ENCODE measurements at places on chromosomes 13 and 19.

- DNase-seq = no peak
Measured at GRCh38 chr19:2846180-2846894, 5.1 kb downstream of the ZNF555 start.

DNA sequence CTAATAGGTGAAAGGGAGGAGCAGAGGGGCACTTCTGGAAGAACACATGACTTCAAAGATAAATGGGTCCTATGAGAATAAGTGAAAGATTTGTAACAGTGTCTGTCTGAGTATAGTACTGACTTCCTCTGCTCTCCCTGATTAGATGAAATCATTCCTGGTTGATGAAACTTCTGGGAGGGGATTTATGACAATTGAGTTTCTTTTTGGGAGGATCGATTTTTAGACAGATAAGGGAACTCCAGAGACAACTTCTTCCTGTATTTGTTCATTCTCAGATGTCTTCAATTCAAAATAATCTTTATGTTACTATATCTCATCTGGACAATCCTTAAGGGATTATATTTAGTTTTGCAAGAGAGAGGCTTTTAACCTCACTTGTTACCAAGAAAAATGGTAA is 20.0 kb downstream of the SETDB2 start:
- DNase-seq = no peak

GRCh38 chr19:11377237-11377636 is 2.8 kb downstream of the SWSAP1 start:
- no peak for DNase-seq

DNA sequence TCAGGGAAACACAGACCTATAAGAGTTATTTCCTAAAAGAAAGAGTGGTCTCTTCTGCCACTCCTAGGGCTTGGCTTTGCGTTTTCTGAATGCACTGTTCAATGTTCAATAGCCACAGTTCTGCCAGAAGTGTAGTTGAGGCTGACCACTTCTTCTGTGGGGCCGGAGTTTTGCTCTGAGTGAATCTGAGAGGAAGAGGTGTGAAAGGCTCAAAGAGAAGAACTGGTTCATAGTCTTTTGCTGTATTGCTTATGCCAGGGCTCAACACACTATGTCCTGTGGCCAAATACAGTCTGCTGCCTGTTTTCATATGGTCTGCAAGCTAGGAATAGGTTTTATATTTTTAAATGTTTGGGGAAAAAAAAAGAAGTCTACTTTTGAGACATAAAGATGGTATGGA is 128.2 kb downstream of the STOML3 start:
- no peak for DNase-seq

DNA sequence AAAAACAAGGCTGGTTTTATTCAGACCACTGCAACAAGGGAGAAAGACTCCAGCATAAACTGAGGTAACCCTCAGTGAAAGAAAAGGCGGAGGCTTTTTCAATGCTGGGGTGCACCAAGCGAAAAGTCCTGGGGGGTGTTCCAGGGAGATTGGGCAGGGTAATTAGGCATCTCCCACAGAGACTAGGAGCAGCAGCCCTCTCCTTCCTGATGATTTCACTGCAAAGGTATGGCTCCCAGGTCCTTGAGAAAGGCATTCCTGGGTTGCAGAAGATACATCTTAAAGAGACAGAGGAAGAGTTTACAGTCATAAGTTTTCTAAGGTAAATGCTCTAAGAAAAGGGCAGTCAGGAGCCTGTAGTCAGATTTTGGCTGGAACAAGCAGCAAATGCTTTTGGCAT is 412.0 kb downstream of the FOXO1 start:
- no peak for DNase-seq

GRCh38 chr19:47720669-47721422 is 7.6 kb downstream of the EHD2 start:
- DNase-seq = no peak

GRCh38 chr19:37983916-37984315 is 76.9 kb downstream of the SIPA1L3 start:
- no peak for DNase-seq

DNA sequence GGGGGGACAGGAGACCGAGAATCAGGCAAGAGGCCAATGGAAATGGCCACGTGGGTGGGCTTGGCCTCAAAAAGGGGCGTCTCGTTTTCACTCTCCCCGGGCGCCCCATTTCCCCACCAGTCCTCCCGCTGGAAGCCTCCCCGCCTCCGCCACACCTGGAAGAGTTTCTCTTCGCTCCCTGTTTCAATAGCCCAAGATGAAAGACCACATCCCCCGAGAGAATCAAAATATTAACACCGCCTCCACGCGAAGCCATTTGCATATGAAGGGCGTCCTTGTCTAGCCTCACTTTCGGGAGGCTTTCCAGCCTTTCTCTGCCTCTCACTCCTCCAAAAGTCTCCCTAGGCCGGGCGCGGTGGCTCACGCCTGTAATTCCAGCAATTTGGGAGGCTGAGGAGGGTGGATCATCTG is 691 bp upstream of the OLFM2 start:
- no peak for DNase-seq

- no peak for DNase-seq
Measured at GRCh38 chr19:1270213-1270853, 1.2 kb downstream of the CIRBP start.

- no peak for DNase-seq
Measured at GRCh38 chr13:46339035-46339666, 47.9 kb downstream of the RUBCNL start.

- DNase-seq = peak; percentile 51
Measured at GRCh38 chr19:38877781-38878574, at the start of gene RINL. Gene RINL, minus strand, starts transcription at chr19:38878275. Its CDS starts 1,533 bp downstream, at chr19:38876742.

GRCh38 chr19:50890422-50891252 is 17.4 kb downstream of the KLK2 start:
- no peak for DNase-seq

GRCh38 chr19:42053037-42053935 is 16.7 kb downstream of the GRIK5 start:
- no peak for DNase-seq

DNA sequence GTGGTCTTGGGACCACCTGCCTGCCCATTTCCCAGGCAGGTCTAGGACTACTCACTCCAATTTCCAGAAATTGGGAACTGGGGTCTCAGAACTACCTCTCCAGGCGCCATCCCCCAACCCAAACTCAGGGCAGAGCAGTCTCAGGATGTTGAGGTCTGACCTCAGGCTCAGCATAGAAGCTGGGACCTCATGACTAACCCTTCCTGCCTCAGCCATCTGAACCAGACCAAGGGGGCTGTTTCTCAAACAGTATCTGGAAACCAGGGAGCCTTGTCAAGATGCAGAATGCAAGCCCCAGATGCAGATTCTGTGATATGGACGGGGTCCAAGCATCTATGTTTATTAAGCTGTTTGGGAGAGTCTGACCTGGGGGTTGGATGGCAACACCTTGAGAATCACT is 1.3 kb downstream of the FBXW9 start:
- no peak for DNase-seq

GRCh38 chr13:43354153-43354945 is 331.0 kb downstream of the DNAJC15 start:
- no peak for DNase-seq

GRCh38 chr19:43351998-43352746 is 1.3 kb upstream of the CD177 start:
- DNase-seq = no peak

DNA sequence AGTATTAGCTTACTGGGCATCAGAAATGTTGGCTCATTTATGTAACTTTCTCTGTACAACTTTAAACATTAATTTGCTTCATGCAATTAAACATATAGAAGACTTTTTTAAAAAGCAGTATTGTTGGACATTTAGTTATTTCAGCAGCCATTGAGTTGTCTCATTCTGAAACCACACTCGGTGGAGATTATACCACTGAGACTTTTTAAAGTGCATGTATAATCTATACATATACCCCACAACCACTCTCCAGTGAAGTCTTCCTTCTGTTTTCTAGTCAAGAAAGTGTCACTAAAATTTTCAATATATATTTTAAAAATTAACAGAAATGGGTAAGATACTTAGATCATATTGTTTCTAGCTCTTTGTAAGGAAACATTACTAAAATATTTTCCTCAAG is 15.5 kb downstream of the SETDB2 start:
- DNase-seq = no peak

DNA sequence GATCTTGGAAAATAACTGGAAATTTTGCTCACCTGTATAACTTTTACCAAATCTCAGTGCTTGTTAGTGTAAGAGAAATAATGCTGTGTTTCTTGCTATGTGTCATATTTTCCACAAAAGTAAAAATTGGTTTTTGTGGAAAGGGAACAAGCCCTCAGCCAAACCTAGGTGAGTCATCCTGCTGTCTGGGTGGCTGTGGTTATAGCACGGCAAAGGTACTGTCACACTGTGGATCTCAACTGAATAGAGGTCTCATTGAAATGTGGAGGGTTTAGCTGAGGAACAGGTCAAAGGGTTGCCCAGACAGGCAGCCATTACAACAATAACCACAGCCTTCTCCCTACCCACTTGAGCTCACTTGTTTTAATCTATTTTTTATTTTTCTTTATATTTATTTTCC is 338.8 kb upstream of the DACH1 start:
- no peak for DNase-seq

- no peak for DNase-seq
Measured at GRCh38 chr19:32254509-32254890, 90.9 kb upstream of the ZNF507 start.

DNA sequence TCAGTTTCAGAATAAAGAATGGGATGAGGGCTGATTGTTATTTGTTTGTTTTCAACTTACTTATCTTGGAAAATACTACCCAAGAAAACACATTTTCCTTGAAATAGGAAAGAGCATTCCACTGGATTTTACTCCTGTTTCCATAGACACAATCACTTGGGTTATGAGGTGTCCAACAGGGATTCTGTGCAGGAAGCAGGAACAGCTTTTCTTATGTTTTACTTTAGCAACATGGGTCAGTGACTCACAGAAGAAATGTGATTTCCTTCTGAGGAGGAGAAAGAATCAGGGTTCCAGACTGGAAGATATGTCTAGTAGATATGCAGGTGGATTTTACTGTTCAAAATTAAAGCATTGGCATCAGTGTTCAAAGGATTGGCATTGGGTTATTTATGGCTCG is 180.8 kb upstream of the GPC6 start:
- no peak for DNase-seq

- peak; percentile 92 for DNase-seq
Measured at GRCh38 chr19:49680421-49681351, 3.6 kb downstream of the PRMT1 start.

DNA sequence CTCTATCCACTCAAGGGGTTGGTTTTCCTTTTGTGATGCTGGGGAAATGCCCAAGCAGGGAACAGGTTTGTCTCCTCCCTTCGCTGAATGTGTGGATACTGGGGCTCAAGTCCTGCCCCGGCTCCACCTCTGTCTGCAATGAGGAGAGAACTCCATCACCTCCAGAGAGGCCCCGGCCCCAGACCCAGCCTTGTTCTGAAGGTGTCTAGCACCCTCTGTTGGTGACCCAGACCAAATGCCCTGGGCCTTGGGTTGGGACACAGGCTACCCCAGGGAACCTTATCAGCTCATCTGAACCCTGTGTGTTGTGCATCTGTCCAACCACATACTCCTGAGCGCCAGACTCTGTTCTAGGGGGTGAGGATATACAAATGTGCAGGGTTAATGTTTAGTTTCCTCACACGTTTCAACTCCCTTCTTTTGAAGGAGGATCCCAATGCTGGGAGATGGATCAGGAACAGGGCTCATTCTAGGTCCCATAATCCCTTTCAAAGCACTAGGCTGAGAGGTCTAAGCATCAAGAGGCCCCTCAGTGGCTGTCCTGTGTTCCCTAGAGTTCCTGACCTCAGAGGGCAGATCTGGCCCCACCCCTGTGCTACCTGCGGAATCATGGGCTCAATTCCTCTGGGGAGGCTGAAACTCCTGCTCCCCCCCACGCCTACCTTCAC is 112.5 kb upstream of the SLC7A1 start:
- no peak for DNase-seq

DNA sequence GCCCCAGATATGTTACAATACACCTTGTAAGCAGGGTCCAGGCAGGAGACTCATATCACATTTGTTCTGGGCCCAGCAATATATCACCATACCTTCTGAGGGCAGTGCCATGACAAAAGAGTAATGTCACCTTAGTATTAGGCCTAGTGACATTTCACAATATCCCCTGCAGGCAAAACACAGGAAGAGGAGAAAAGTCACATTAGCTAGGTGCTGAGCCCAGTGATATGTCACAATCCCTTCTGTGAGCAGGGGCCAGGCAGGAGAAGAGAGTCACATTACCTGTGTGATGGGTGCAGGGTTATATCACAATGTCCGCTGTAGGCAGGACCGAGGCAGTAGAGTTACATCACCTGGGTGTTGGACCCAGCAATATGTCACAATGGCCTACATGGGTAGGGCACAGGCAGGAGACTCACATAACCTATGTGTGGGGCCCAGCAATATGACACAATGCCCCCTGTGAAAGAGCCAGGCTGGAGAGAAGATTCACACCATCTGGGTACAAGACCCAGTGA is 12.4 kb upstream of the ZNF91 start:
- DNase-seq = no peak

DNA sequence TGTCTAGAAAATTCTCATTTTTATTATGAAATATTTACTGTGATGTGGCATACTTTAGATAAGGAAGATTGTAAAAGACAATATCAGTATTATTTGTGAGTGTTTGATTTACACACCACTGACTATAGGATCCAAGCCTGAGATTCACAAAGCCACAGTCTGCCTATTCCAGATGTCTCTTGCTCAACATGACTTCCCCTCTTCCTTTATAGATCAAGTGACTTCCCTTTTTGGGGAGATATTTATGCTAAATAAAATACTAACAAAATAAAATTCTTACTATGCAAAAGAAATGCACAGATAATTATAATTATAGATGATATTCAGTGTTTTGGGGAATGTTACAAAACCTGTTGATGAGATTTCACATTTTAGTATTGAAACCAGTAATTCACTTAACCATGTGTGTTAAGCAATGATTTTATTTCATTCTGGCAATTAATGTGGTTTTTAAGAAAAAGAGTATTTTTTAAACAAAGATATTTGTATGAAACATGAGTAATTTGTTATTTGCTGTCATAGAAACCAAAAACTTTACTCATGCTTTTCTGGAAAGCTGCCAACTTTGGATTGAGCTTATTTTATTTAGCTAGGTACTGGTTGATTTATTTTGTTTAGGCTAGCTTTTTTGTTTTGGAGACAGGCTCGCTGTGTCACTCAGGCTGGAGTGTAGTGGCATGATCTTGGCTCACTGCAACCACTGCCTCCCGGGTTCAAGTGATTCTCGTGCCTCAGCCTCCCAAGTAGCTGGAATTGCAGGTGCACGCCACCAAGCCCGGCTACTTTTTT is 13.7 kb upstream of the GPR183 start:
- DNase-seq = no peak

GRCh38 chr19:38709671-38710415 is 34.4 kb downstream of the CAPN12 start:
- DNase-seq = no peak

GRCh38 chr13:109468123-109468522 is 318.3 kb downstream of the IRS2 start:
- no peak for DNase-seq

DNA sequence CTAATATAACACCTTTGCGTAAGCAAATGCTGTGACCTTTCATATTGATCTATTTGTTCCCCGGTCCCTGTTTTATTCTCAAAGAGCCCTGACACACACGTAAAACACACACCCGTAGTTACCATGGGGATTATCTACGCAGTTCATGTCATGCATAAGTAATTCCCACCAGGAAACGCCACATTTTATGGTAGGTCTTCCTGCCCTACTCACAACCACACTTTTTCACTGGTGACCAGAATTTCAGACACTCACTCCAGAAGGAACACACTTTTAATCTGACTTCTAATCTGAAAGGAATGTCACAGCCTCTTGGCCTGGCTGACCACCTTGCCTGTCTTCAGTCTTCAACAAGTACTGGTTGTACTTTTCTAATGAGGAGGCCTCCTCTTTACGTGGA is 46.8 kb downstream of the SLC7A1 start:
- no peak for DNase-seq

Data from stimulated activated CD8-positive, alpha-beta memory T cell treated with anti-CD3 and anti-CD28 coated beads, Interleukin-2, amount 100 ng/mL, for 1 hour (primary cell).